ENCODE measurements at places on chromosomes 13 and 19.

GRCh38 chr19:21101521-21102242, 19.7 kb downstream of the ZNF714 start:
- DNase-seq: no peak

GRCh38 chr19:3008994-3009393, 20.1 kb downstream of the TLE2 start:
- DNase-seq: no peak

- no peak for DNase-seq
Measured at GRCh38 chr19:16160943-16161560, 12.3 kb downstream of the CIB3 start.

GRCh38 chr13:73833325-73834070, 300.7 kb downstream of the KLF12 start:
- no peak for DNase-seq

DNA sequence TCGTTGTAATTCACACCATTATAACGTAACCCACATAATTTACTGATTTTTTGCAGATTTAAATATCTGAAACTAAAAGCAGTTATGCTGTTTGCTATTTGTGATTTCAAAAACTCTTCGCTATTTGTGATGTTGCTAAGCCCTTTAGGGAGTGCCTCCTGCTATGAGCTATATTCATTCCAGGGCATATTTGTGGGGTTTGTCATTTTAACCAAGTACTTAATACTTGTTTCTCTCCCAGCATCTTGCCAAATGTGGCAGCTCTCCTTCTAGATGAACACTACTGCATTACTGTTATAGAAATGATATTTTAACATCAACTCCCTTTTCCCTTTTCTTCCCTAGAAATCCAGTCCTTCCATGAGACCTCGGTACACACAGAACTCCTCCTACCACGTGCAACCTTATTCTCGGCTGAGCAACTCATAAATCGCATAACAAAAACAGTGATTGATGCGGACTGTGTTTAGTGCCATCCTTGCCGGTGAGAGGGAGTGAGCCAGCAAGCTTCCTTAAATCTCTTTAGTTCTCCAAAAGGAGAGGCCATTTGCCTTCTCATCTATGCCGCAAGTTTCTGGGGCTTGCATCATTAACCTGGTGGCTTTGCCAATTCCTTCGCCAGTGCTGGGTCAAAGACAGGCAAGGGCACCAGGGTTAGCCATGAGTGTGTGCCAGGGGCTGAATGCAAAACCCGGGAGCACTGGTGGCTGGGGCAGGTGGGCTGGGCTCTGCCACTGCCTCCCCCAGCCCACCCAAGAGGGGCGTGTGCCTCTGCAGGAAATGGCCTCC, 33.4 kb downstream of the RFX2 start:
- DNase-seq: peak; percentile 55

- no peak for DNase-seq
Measured at GRCh38 chr13:32650705-32651311, 64.6 kb downstream of the PDS5B start.

DNA sequence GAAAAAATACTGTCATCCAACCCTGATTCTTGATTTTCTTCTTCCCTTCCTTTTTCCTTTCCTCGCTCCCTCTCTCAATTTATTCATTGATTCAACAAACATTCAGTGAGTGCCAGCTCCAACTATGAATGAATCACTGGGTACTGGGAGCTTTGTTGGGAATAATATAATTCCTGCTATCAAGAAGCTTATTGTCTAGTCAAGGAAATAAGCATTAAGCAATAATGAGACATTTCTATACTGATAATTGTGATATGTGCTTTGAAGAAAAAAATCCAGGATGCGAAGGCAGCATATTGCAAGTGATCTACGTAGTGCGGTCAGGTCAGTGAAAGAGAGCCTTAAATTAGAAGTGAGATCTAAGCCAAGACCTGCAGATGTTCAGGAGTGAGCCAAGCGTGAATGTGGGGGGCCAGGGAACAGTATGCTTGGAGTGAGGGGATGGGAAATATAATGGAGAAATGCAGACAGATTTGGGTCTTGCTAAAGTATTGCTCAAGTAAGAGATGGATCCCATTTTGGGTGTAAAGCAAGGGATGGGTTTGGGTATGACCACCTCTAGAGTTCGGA, 253.5 kb downstream of the LHFPL6 start:
- DNase-seq: no peak

DNA sequence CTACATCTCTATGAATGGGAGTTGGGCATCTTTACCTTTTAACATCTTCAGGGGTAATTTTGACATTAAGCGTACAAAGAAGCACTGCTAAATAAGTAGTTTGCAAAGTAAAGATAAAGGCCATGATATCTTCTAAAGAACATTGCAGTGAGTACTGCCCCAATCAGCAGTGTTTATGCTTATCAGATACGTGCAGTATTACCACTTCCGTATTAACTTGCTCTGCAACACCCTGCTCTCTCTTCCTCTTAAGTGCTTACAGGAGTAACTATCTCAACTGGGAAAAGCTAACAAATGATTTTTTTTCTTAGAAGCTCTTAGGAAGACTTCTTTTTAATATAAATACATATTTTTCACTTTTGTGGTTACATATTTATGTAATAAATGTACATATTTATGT, 793.7 kb upstream of the SLC10A2 start:
- DNase-seq: no peak

All from sciatic nerve (tissue), 2 donors.